ENCODE measurements at places on chromosomes 5 and 9.

GRCh38 chr5:61306531-61307131, 25.4 kb upstream of the ZSWIM6 start:
- peak; percentile 84 for DNase-seq

DNA sequence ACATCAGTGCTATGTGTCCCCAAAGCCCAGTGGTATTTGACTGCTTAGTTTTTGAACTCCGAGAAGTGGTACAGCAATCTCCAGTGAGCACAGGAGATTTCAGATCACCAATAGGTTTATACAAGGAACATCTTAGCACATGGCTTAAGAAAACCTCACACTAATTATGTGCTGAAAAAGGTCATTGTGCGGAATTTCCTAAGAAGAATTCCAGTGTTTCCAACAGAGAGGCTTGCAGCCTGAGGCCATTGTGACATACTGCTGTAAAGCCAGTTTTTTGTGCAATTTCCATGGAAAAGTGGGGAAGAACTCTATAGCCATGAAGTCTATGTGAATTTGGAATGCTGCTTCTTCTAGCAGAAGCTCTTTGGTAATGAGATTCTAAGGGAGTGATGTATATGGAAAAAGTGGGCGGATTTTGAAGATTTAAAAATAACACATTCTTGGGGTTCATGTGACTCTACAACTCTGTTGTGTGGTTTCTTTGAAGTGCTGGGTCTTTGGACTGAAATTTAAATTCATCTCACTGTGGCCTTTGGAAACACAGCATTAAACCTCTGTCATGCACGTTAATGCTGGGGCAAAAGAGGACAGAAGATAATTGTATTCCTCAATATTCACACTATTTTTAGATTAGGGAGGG, 110.5 kb upstream of the CD180 start:
- no peak for DNase-seq

GRCh38 chr5:55699041-55699688, 13.0 kb downstream of the SLC38A9 start:
- no peak for DNase-seq

DNA sequence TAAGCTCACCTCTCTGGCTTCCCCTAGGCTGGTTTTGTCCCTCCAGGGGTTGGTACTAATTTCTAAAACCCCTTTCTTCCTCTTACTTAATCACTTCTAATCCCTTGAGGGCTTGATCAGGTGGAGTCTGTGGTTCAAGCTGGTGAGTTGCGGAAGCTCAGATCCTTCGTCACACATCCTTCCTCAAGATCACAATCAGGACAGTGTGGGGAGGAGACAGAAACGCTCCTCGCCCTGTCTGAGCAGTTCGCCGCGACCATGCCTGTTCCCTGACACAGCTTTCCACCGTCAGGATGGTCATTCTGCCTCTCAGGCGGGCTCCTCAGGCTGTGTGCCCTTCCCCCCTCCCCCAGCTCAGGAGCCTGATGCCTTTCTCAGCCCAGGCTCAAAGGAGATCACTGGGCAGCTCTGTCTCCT, 24.3 kb downstream of the CPLX2 start:
- DNase-seq = peak; percentile 55

DNA sequence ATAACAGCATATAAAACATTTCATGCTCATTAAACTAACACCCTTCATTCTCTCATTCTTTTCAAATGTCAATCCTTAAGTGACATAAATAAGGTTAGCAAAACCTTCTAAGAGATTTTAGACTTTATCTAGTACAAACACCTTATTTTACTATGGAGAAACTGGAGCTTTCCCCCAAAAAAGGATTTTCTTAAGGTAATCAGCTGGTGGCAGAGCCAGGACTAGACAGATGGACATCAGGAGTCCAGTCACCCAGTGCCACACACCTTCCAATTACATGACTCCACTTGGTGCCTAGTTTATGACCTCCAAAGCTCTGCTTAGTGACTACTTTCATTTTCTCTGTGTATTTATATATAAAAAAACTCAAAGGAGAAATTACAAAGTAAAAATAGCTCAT, 70.2 kb downstream of the HTR4 start:
- DNase-seq = no peak

- no peak for DNase-seq
Measured at GRCh38 chr5:10680876-10681481, 80.1 kb downstream of the DAP start.

All from Daoy (cell line).